ENCODE measurements at places on chromosomes 2 and 18. TPM values are rescaled to one million over a fixed set of nuclear protein-coding genes. Genes with fewer than 3 reads are reported as not detected.

FAM110C gene
- 0.10 TPM for polyA plus RNA-seq

DCDC2C gene
- polyA plus RNA-seq, result not detected

ESPNL gene
- polyA plus RNA-seq, result 0.14 TPM

COQ10B gene
- 22.5 TPM for polyA plus RNA-seq

RUFY4 gene
- polyA plus RNA-seq, result not detected

INHA gene
- polyA plus RNA-seq, result 2.7 TPM

OR6B2 gene
- polyA plus RNA-seq, result not detected

NYAP2 gene
- polyA plus RNA-seq, result 1.1 TPM

CHAC2 gene
- 7.7 TPM for polyA plus RNA-seq

GPR45 gene
- 4.1 TPM for polyA plus RNA-seq

STARD6 gene
- not detected for polyA plus RNA-seq

ST3GAL5 gene
- polyA plus RNA-seq, result 58.1 TPM

UGT1A1 gene
- polyA plus RNA-seq, result not detected

CLEC4F gene
- not detected for polyA plus RNA-seq

PTPRN gene
- polyA plus RNA-seq, result 82.1 TPM

EN1 gene
- not detected for polyA plus RNA-seq

FZD7 gene
- polyA plus RNA-seq, result 0.76 TPM

LIMS3 gene
- 2.7 TPM for polyA plus RNA-seq

C1QL2 gene
- polyA plus RNA-seq, result not detected

ZAP70 gene
- polyA plus RNA-seq, result not detected

ARHGAP15 gene
- 0.30 TPM for polyA plus RNA-seq

PLEKHM3 gene
- 13.4 TPM for polyA plus RNA-seq

EFR3B gene
- 29.3 TPM for polyA plus RNA-seq

CPLX4 gene
- polyA plus RNA-seq, result not detected

PID1 gene
- polyA plus RNA-seq, result 11.0 TPM

TMEM198 gene
- polyA plus RNA-seq, result 44.0 TPM

GPBAR1 gene
- polyA plus RNA-seq, result not detected

HOXD3 gene
- not detected for polyA plus RNA-seq

TMEM200C gene
- 8.2 TPM for polyA plus RNA-seq

NEMP2 gene
- 1.1 TPM for polyA plus RNA-seq

KRTCAP3 gene
- polyA plus RNA-seq, result 4.0 TPM

CCDC148 gene
- polyA plus RNA-seq, result 1.8 TPM

NOSTRIN gene
- polyA plus RNA-seq, result not detected

UGT1A7 gene
- not detected for polyA plus RNA-seq

TEX44 gene
- not detected for polyA plus RNA-seq

COX5B gene
- polyA plus RNA-seq, result 616 TPM

THAP4 gene
- polyA plus RNA-seq, result 30.8 TPM

TTR gene
- polyA plus RNA-seq, result not detected
